Activated naive CD8-positive, alpha-beta T cell treated with anti-CD3 and anti-CD28 coated beads, Interleukin-2, amount 10 ng/mL, durations not matched to agents 7 days and 5 days (primary cell): ENCODE measurements at places on chromosomes 13 and 19. TPM values are rescaled to one million over a fixed set of nuclear protein-coding genes. Genes with fewer than 3 reads are reported as not detected.

The ZNF850 gene
- 16.9 TPM for total RNA-seq

The CD22 gene
- total RNA-seq: 1.7 TPM

The ZNF85 gene
- 25.0 TPM for total RNA-seq

The TTYH1 gene
- 1.1 TPM for total RNA-seq

The ZNF154 gene
- total RNA-seq: 14.9 TPM

The SULT2A1 gene
- total RNA-seq: not detected

The NOTCH3 gene
- 0.31 TPM for total RNA-seq

The ADAT3 gene
- 7.6 TPM for total RNA-seq

The ZNF765 gene
- 16.2 TPM for total RNA-seq

The ZSCAN5B gene
- 0.20 TPM for total RNA-seq

The KCNRG gene
- total RNA-seq: 0.22 TPM

The ZNF135 gene
- total RNA-seq: 3.8 TPM

The UGGT2 gene
- total RNA-seq: 0.42 TPM

The ATXN8OS gene
- total RNA-seq: not detected

The LRRC8E gene
- total RNA-seq: not detected

The TMPRSS9 gene
- total RNA-seq: not detected

The ZNF541 gene
- 0.30 TPM for total RNA-seq

The ZNF560 gene
- total RNA-seq: 0.34 TPM

The ENOX1 gene
- not detected for total RNA-seq

The RNF17 gene
- total RNA-seq: not detected

The EFNA2 gene
- total RNA-seq: not detected

The SLC6A16 gene
- 3.7 TPM for total RNA-seq

The DCT gene
- total RNA-seq: 0.26 TPM

The IZUMO2 gene
- total RNA-seq: not detected

The FAAP24 gene
- total RNA-seq: 6.3 TPM

The COG3 gene
- 28.4 TPM for total RNA-seq
